ENCODE measurements at places on chromosomes 2 and 18. TPM values are rescaled to one million over a fixed set of nuclear protein-coding genes. Genes with fewer than 3 reads are reported as not detected.

DNA sequence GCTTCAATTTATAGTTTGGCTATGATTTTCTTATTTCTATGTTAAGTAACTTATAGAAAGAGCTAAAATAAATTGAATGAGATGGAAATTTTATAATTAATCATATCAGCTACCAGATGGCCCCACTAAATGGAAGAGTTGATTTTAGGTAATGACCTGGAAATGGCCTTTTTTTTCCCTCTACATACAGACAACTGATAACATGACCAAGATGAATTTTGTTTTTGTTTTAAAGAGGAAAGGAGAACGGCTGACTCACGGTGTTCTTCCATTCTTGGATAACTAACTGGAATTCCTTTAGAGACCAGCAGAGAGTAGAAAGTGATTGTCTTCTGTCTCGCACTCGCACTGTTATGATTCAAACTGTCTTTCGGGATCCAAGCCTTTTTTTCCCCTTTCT, 91.0 kb downstream of the TMEM185B start:
- no peaks in the 10 kb centered on the region for H3K27me3 ChIP-seq
- no peak overlapping the region for H3K4me3 ChIP-seq
- peaks cover 17% of the 10 kb centered on the region for H3K4me1 ChIP-seq
- no peak overlapping the region for H3K27ac ChIP-seq
- DNase-seq: no peak
- peaks cover 45% of the 10 kb centered on the region for H3K36me3 ChIP-seq

DNA sequence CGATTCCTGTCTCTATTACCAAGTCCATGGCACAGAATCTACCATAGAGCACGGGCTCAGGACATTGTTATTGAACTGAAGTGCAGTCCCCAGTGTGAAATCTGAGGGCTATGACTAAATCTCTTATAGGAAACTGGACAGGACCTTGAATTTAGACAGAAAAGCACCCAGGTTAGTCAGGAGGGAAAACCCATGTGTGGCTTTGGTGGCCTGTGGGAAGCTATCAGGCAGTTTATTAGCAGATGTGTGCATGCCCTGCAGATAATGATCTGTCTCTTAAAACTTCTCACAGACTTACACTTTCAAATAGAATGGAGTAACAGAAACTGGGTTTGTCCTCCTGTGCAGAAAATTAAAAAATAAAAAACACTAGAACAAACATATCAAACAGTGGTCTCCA, 610.0 kb upstream of the RAB6C start:
- H3K36me3 ChIP-seq: no peaks in the 10 kb centered on the region
- no peak for DNase-seq
- H3K4me3 ChIP-seq: no peak overlapping the region
- H3K4me1 ChIP-seq: peaks cover 6% of the 10 kb centered on the region

DNA sequence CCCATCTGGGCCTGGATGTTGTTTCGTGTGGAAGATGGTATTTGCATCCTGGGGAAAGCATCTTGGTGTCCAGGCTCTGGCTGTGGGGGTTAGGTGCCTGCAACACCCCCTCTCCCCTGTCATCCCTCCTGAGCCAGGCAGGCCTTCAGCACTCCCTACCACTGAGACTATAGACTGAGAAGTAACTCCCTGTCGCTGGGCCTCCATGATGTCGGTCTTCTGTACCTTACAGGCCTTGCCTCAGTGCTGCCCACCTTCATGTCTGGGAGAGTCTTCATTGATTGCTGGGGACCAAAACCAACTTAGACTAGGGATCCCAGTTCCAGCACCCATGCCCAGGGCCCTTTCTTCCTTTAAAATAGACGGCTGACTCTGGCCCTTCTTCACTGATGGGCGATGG, 33.1 kb upstream of the DNMT3A start:
- peaks cover 3% of the 10 kb centered on the region for H3K27me3 ChIP-seq
- no peak overlapping the region for H3K27ac ChIP-seq
- no peak overlapping the region for H3K4me3 ChIP-seq
- DNase-seq: no peak
- H3K36me3 ChIP-seq: peaks cover 11% of the 10 kb centered on the region

DNA sequence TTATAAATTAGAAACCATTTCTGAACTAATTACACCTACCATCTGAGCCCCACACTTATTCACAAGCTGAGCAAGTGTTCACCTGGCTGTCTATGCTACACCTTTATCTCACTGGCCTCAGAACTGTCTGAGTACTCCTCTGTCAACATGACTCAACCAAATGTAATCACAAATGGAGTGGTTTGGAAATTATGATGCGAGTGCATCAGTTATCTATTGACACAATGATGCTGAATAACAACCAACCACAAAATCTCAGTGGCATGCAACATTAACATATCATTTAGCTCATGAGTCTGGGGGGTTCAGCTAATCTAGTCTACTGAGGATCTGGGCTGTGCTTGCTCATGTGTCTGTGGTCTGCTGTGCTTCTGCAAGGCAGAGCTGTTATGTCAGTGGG, 184.2 kb upstream of the NXPH2 start:
- H3K36me3 ChIP-seq: no peaks in the 10 kb centered on the region
- H3K4me1 ChIP-seq: no peaks in the 10 kb centered on the region
- no peak for DNase-seq
- H3K4me3 ChIP-seq: no peak overlapping the region

- H3K27me3 ChIP-seq: peaks cover 17% of the 10 kb centered on the region
- no peak overlapping the region for H3K4me3 ChIP-seq
- no peaks in the 10 kb centered on the region for H3K36me3 ChIP-seq
Observed at GRCh38 chr2:120511536-120511935, 165.6 kb downstream of the INHBB start.

DNA sequence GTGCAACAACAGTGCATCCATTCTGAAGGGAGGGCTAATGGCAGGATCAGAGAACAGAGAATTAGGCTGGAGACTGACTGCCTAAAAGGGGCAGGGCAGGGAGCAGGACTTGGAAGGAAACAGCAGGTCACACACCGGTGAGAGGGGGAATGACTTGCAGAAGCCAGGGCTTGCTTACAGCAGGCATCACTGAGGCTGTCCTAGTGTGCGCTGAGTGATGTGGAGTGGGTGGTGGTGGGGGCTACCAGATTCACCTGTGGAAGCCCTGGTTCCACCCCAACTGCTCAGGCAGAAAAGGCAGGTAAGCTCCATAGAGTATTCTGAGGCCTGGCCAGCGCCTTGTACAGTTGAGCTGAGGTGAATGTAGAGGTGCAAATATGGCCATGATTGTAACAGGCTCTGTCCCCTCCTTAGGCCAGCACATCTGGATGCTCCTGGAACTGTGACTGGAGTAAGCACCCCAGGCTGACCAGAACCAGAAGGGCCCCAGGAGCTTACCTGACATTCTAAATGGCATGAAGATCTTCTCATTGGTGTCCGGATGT, 49.4 kb downstream of the SFXN5 start:
- peaks cover 11% of the 10 kb centered on the region for H3K36me3 ChIP-seq
- DNase-seq: no peak
- H3K4me3 ChIP-seq: no peak overlapping the region

DNA sequence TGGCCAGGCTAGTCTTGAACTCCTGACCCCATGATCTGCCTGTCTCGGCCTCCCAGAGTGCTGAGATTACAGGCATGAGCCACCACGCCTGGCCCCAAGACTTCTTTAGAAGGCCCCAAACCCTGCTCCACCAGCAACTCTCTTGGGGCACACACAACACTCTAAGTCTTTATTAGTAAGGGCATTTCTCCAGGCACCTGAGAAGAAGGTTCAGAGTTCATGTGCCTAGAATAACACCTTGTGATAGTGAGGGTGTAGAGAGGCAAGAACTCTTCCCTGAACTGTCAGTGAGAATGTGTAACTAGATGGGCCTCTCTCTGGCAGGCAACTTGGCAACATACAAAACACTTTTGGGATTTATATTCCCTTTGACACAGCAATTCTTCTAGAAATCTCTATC, 43.8 kb downstream of the SH2D6 start:
- H3K4me3 ChIP-seq: no peak overlapping the region
- H3K27me3 ChIP-seq: no peaks in the 10 kb centered on the region
- no peak for DNase-seq
- H3K36me3 ChIP-seq: no peaks in the 10 kb centered on the region

GRCh38 chr2:189350540-189351209, 90.6 kb upstream of the WDR75 start:
- no peak for DNase-seq
- no peak overlapping the region for H3K4me3 ChIP-seq
- no peaks in the 10 kb centered on the region for H3K27me3 ChIP-seq
- no peak overlapping the region for H3K27ac ChIP-seq

DNA sequence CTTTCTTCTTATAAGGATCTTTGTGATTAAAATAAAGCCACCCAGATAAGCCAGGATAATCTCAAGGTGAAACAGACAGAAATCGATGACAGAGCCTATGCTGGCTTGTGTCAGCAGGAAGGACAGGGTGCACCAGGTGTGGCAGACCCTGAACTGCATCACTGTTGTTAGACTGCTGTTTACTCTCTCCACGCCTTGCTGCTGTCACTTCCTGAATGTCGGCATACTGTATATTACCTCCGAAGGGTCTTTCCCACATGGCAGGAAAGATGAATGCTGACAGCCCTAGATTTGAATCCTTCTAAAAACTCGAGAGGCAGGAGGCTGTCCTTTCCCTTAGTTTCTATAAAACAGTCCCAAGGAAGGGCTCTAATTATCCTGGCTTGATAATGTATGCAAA, 18.9 kb upstream of the TMEM163 start:
- no peaks in the 10 kb centered on the region for H3K36me3 ChIP-seq
- H3K4me1 ChIP-seq: peaks cover 3% of the 10 kb centered on the region
- no peak overlapping the region for H3K4me3 ChIP-seq
- DNase-seq: no peak
- peaks cover 4% of the 10 kb centered on the region for H3K27me3 ChIP-seq

GRCh38 chr18:75209951-75210258, 692 bp upstream of the TSHZ1 start:
- H3K27ac ChIP-seq: peak overlapping the region; percentile 86
- peaks cover 25% of the 10 kb centered on the region for H3K36me3 ChIP-seq
- H3K4me3 ChIP-seq: peak overlapping the region; percentile 89
- H3K27me3 ChIP-seq: peaks cover 39% of the 10 kb centered on the region
- H3K4me1 ChIP-seq: peaks cover 36% of the 10 kb centered on the region

DNA sequence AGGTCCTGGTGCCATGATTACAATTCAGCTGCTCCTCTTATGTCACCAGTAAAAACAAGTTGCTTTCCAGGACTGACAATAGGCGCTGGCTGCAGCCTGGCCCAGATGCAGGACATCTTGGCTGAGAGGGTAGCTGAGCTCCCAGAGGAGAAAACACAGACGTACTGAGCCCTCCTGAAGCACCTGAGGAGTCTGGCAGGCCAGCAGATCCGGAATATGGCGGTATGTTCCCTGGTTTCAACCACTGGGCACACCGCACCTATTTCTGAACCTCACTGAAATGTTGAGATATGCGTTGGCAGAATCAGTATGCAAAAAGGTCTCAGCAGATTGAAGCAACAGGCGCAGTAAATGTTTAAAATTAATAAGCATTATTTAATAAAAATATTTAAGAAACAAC, 73.1 kb upstream of the BZW1 start:
- H3K36me3 ChIP-seq: no peaks in the 10 kb centered on the region
- no peak for DNase-seq
- no peak overlapping the region for H3K4me3 ChIP-seq

DNA sequence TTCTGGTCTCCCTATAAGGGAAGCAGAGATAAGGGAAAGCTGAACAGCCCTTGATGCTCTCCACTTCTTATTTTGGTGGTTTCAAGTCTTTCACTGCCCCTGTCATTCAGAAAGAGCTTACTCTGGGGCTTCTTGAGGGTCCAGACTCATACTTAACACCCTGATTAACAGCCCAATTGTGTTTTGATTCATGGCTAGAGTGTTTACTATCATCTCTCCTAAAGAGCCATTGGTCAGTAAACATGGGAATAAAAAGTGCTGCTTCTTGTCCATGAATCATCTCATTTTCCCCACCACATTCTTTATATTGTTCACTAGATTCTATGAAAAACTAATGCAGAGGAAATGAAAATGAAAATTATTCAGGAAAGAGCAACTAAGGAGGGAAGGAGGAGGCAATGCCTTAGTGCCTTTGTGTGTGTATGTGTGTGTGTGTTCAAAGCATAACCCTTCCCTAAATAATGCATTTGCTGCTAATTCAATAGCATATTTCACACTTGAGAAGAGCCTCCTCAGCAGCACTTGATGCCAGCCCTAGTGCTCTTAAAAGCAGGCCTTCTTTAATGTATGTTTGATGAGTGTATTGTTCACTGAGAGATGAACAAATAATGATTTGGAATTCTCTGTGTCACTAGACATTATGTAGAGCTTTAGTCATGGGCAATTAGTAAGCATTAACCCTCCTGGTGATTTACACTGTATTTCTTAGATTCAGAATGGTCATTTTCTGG, 63.5 kb downstream of the DCC start:
- no peaks in the 10 kb centered on the region for H3K27me3 ChIP-seq
- DNase-seq: no peak
- no peak overlapping the region for H3K4me3 ChIP-seq
- no peaks in the 10 kb centered on the region for H3K4me1 ChIP-seq

DNA sequence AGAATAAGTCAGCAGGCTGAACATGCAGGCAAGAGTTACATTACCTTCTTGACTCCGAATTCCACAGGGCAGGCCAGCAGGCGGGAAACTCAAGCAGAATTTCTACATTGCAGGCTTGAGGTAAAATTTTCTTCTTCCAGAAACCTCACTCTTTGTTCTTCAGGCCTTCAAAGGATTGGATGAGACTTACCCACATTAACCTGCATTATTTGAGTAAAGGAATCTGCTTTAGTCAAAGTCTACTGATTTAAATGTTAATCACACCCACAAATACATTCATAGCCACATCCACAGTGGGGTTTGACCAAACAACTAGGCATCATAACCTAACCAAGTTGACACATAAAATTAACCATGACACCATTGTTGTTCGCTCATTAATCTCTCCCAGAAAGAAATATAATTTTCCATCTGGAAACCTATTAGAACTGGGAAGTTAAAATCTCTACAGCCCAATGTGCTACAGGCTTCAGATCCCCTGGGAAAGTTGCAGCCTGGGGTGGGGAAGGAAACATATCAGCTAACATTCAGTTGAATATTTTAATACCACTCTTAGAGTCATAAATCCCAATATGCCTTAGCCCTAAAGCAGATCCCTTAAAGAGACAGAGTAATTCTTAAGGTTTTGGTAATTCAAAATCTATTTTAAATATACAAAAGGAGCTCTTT, 468.2 kb upstream of the TNP1 start:
- H3K4me3 ChIP-seq: no peak overlapping the region
- DNase-seq: no peak
- peaks cover 7% of the 10 kb centered on the region for H3K36me3 ChIP-seq

DNA sequence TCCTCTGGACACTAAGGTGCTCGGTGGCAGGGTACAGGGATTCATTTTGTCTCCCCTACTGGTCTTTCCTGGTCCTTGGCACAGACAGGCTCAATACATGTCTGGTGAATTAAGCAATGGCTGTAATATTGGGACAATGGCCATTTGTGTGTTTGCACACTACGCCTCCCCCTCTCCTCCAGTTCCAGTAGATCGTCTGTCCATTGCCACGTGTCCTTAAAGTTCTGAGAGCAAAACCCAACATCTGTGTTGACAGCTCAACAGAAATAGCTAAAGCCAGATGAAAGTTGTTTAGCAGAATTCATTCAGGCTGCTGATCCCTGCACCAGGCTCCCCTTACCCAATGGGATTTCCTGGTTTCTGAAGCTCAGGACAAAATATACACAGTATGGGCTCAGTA, 9.0 kb upstream of the FABP1 start:
- H3K27me3 ChIP-seq: peaks cover 16% of the 10 kb centered on the region
- no peak overlapping the region for H3K4me3 ChIP-seq
- no peaks in the 10 kb centered on the region for H3K4me1 ChIP-seq
- no peaks in the 10 kb centered on the region for H3K36me3 ChIP-seq
- DNase-seq: no peak
- no peak overlapping the region for H3K27ac ChIP-seq

C2orf72 gene
- total RNA-seq: 16.7 TPM

XDH gene
- 2.5 TPM for total RNA-seq

ALPP gene
- total RNA-seq: 0.27 TPM

DSG4 gene
- total RNA-seq: 0.17 TPM

ITGA4 gene
- total RNA-seq: 0.90 TPM

MTLN gene
- total RNA-seq: 18.4 TPM

CCDC178 gene
- total RNA-seq: 0.74 TPM

Measured in type B pancreatic cell (in vitro differentiated cells).